ENCODE measurements at places on chromosomes 7 and 10. TPM values are rescaled to one million over a fixed set of nuclear protein-coding genes. Genes with fewer than 3 reads are reported as not detected.
A peak's percentile ranks its signal among the peaks of the same experiment; 100 is the strongest.

Gene ACSL5
- 11.6 TPM for total RNA-seq

- no peak for DNase-seq
These were observed 612.4 kb downstream of the TNS3 start for GRCh38 chr7:46969303-46970130.

Gene CLCN1
- not detected for total RNA-seq

DNA sequence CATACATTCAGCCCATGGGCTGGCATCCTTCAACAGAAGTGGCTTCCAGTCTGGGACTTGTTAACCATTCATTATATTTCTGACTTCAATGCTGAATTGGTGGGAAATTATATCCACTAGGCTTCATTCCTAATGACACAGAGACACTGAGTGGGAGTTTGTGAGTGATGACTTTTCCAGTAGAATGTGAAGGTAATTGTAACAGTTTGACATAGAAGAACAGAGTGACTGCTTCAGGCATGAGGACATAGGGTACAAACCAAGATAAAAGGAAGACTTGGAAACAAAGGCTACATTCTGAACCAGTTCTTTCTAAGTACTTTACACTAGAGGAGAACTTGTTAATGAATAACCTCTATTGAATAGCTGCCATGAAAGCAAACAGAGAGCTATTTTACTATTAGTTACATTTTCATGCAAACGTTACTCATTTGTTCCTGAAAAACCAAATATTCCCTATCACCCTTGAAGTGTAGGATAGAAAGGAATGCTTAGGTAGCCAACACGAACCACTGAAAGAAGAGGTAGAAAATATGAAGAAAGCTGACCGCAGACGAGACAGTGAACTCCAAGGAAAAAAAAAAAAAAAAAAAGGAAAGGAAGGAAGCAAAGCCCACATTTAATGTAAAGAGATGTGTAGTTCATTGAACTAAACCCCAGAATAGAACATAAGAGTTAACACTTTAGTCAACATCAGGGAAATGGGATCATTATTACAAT lies 237.0 kb upstream of the SEMA3C start:
- no peak for DNase-seq

Gene AUTS2
- total RNA-seq = 51.7 TPM

Gene AVL9
- 22.4 TPM for total RNA-seq

- DNase-seq = no peak
These were observed 216.9 kb upstream of the PPP2R2D start for GRCh38 chr10:131683941-131684340.

Gene SNCG
- total RNA-seq = not detected

DNA sequence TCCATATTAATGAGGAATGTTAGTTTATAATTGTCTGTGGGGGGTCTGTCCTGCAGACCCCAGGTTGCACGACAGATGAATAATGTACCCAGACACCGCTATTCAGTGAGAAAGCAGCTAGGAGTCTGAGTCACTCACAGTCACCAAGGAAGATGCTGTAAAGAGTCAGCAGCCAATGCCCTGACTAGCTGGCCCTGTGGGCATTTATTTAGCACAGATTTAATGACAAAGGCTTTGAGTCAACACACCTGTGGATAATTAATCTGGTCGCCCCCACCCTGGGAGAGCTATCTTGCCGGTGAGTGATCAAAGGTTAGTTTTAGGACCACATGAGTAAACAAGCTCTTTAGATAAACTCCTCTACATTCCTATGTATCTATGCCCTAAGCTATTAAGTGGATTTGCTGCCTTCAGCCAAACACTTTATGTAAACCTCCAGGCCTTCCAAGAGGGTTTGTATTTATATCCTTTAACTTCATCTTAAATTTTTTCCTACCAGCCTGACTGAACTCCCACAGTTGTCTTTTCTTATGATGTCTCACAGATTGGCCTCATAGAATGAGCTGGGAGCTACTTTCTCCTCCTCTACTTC lies 180.0 kb upstream of the ADCY1 start:
- no peak for DNase-seq

- DNase-seq = no peak
These were observed 45.5 kb downstream of the DPYSL4 start for GRCh38 chr10:132232023-132232951.

DNA sequence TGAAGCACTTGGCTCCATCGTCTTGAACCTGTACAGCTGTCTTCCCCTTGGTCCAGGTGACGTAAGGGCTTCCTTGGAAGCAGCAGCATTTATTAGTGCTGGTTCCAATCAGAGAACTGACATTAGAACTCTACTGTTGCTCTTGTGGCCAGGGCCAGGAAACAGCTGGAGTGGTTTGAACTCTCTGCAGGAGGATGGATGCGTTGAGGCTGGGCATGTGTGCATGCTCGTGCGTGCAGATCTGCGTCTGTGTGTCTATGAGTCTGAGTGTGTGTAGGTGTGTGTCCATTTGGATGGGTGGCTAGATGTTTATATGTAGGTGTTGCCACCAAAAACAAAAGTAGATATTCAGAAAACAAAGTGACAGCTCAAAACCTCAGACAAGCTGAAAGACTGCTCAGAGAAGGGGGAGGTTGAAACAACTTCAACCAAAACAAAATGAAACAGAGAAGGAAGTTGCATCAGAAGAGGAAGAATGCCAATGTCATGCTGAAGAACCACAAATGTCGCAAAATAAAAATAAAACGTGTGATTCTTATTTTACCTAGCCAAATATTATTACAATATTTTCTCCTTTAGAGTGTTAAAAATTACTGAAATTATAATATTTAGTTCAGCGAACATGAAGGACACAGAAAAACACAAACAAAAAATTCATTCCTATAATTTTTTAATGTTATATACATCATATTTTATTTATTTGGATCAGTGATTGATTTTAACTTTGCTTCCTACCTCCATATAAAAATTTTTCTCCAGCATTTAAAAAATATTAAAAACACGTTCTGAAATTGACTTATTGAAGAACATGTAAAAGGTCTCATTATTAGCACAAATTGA lies 96.1 kb upstream of the MKLN1 start:
- peak; percentile 86 for DNase-seq

Gene SPAG6
- total RNA-seq = not detected

Gene UMAD1
- total RNA-seq = 11.2 TPM

DNA sequence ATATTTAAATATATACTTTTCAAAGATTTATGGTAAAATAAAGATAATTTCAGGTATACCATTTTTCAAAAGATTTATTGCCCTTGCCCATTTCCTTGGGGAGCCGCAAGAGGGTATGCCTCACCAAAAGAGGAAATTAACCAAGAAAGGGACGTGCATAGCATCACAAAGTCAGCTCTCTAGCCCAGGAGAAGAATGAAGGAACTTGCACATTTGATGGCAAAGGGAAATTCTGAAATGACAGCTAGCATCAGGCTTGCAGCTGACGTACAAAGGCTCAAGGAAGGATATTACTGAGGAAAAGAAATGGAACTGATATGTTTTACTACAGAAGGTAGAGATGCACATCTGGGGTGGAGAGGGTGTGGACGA lies 93.6 kb upstream of the RSU1 start:
- DNase-seq = no peak

Gene GPR37
- not detected for total RNA-seq

- no peak for DNase-seq
These were observed 84.0 kb downstream of the ANLN start for GRCh38 chr7:36473454-36474282.

DNA sequence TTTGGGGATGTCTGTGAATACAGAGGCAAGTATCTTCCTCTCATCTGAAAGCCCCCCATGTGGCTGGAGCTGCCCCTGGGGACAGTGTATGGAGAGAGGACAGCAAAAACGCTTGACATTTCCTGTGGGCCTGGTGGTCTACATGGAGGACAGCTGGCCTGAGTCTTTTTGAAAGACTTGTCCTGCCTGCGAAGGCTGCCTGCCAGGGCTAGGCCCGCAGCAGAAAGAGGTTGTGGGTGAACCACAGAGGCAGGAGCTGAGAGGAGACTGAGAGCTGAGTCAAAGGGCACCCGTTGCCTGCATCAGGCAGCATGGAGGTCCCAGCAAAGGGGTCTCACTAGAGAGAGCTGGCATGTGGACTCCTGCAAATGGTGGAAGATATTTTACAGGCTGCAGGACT lies 66.4 kb downstream of the KAT6B start:
- DNase-seq = no peak

Gene CYP17A1
- total RNA-seq = not detected

DNA sequence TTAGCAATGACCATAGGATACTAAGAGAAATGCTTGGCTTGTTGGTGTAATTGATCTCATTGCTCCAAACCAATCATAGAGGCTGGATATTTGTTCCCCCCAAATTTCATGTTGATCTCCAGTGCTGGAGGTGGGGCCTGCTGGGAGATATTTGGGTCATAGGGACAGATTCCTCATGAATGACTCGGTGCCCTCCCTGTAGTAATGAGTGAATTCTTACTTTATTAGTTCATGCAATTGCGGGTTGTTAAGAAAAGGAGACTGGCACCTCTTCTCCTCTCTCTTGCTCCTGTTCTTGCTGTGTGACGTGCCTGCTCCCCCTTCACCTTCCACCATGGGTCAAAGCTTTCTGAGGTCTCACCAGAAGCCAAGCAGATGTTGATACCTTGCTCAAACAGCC lies 630.1 kb downstream of the CALN1 start:
- no peak for DNase-seq

DNA sequence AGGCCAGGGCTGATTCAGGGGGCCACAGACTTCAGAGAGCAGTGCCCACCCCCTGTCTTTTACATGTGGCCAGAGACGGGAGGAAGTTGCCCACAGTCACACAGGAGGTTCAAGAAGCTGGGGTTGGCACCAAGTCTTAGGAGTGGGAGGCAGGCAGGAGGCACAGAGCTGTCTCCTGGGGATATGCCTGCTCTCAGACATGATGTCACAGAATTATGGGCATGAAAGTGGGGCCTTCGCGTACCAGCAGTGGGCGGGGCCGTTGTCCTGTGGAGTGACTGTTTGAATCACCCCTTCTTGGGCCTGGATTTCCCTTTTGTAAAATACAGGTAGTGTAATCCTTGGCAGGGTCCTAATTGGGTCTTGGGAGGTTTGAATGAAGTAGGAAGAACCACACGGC lies 81.2 kb upstream of the PPIF start:
- no peak for DNase-seq

DNA sequence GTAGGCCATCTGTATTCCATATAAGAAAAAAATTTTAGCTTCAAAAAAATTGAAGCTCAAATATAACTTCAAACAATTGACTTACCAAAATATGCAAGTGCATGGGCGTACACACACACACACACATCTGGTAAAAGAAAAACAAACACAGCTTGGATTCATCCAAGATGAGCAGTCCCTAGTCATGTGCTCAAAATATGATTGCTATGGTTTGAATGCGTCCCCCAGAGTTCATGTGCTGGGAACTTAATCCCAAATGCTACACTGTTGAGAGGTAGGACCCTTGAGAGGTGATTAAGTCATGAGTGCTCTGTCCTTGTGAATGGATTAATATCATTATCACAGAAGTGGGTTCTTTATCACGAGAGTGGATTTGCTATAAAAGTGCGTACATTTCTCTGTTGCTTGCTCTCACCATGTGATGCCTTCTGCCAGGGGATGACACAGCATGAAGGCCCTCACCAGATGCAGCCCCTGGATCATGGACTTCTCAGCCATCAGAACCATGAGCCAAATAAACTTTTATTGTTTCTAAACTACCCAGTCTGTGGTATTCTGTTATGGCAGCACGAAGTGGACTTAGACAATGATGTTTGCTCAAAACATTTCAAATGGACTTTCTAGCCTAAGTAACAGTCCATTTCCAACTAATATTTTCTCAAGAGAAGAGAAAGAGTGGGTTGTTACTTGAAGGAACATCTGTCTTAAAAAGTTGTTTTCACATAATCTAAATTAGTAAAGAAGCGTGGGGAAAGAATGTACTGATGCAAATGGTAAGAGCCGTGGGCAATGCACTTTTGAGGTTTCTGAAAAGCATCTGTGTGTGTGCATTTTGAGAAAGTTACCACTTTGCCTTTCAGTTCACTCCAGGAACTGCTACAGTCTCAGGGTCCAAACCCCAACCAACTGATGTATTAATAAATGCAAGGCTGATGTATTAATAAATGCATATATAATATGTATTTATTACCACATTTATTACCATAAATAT lies 15.1 kb upstream of the SVIL start:
- no peak for DNase-seq

Gene AZGP1
- total RNA-seq = not detected

Gene FANK1
- total RNA-seq = not detected

GRCh38 chr10:56715262-56715661 lies 354.2 kb upstream of the ZWINT start:
- no peak for DNase-seq

Gene EGR2
- total RNA-seq = 5.6 TPM

Gene ALOX5
- total RNA-seq = 3.9 TPM

DNA sequence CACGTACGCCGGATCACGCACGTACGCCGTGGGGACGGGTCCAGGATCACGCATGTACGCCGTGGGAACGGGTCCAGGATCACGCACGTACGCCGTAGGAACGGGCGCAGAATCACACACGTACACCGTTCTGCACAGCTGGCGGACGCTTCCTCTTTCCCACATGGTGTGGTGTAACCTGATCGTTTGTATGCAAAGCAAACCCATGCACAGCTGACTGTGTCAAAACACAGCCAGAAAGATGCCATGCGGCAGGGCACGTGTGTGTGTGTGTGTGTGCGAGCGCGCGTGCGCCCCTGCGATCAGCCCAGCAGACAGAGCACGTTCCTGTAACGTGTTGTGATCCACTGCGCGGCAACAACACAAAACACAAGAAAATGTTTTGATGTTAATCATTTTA lies 573.6 kb downstream of the DNAJB6 start:
- no peak for DNase-seq

Gene PPP1R17
- total RNA-seq = not detected

Gene KCNIP2
- total RNA-seq = 1.1 TPM

- DNase-seq = no peak
These were observed 182.8 kb upstream of the CHRM2 start for GRCh38 chr7:136685501-136686173.

- DNase-seq = no peak
These were observed 6.8 kb upstream of the VSIR start for GRCh38 chr10:71780156-71780555.

- no peak for DNase-seq
These were observed 273.7 kb downstream of the CCDC3 start for GRCh38 chr10:12727832-12728215.

Gene PARG
- 20.5 TPM for total RNA-seq

DNA sequence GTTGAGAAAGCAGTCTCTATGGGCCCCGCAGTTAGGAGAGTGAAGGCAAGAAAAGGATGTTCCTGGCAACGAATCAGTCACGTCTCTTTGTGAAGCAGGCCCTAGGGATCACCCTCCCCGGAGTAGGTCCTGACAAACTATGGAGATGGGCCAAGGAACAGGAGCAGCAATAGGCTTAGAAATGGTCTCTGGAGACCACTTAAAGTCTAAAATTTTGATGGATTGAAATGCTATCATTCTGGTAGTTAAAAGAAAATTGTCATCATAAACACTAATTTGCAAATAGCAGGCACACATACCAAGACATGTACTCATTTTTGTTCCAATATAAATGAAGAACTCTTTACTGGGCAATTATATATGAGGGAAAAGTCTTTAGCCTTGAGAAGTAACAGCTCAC lies 123.5 kb downstream of the ITGB8 start:
- DNase-seq = no peak

GRCh38 chr10:63917363-63917762 lies 396.2 kb downstream of the REEP3 start:
- DNase-seq = no peak

Data from CD8-positive, alpha-beta T cell (primary cell).